Lower lobe of right lung (tissue), 2 donors: ENCODE measurements at places on chromosomes 1 and 21. TPM values are rescaled to one million over a fixed set of nuclear protein-coding genes. Genes with fewer than 3 reads are reported as not detected.
A peak's percentile ranks its signal among the peaks of the same experiment; 100 is the strongest.

The LMOD1 gene
- total RNA-seq: 24.2 TPM

The FLG2 gene
- total RNA-seq: not detected

The WNT2B gene
- 11.8 TPM for total RNA-seq

The IGSF3 gene
- total RNA-seq: 15.8 TPM

The ALG14 gene
- total RNA-seq: 4.6 TPM

The UBXN11 gene
- total RNA-seq: 65.1 TPM

The IFI44L gene
- total RNA-seq: 52.9 TPM

DNA sequence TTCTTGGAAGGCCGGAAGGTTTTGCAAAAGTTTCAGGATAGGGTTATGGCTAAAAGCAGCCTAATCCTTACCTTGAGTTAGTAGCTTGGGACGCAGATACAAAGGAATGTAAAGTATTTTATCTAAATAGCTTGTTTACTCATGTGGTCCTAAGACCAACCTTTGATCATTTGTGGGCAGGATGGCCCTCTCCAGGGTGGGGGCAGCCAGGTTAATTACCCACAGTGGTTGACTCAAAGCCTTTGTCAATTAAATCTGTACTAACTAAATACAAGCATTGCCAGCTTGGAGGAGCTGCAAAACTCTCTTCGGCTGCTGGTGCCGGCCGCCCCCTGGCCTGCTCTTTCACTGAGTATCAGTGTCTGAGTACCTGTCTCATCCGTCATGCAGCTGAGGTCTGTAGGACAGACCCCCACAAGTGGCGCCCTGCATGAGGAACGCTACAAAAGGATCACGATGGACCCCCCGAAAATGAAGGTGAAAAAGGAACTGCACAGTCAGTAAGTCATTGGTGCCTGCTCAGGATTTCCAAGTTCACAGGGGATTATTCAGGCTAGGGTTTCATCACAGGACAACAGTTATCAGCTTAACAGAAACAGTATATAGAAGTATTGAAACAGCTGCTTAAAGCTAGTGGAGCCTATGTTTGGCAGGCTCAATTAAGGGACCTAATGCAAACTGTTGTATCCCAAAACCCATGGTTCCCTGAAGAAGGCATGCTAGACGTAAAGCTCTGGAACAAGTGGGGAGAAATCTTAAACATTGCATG lies 212.5 kb upstream of the MAP1LC3C start:
- DNase-seq: no peak

DNA sequence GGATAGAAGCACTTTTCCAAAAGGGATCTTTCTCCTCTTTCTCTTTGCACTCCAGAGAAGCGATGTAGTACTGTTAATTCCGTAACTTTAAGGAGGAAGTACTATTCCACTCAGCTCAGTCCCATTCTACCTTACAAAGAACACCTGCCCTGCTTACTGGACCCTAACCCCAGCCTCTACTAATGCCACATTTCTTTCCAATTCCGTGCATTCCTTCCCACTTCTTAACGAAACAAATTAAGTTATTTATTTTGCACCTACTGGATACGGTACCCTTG lies 511 bp downstream of the NDC1 start:
- no peak for DNase-seq

DNA sequence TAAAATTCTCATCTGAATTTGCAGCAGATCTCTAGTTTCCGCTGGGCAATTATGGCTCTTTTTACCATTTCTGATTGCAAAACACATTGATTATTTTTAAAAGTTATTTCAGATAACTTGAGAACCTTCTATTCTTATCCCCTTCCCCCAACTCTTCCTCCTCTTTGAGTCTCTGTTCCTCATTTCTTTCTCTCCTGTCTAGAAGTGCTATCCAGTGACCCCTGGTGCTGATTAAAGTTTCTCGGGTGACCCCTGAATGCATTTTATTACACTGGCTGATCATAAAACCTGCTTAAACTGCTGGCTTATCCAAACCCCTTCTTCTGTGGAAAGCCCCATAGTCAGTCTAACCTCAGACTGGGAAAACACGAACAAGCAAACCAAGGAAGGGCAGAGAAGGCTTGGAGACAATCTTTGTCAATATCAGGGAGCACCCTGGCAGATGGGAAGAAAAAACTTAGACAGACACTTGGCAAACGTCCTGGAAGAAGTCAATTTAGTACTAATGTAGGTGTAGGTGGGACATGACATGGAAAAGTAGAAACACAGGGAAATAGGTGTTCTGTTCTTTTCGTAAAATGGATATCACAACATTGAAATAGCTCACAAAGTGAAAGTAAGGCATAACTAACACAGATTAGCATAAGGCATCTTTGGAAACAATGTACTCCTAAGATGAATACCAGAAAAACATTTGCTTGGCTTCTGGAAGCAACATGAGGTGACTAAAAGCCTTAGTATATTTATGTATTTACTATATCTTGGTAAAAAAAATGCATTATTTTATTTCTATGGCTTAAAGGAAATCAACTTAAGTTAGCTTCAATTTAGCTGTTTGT lies 61.4 kb downstream of the GORAB start:
- DNase-seq: no peak

- no peak for DNase-seq
Observed at GRCh38 chr1:241079047-241079446, 278.0 kb downstream of the RGS7 start.

- DNase-seq: no peak
Observed at GRCh38 chr1:235657269-235657668, 7.7 kb upstream of the GNG4 start.

DNA sequence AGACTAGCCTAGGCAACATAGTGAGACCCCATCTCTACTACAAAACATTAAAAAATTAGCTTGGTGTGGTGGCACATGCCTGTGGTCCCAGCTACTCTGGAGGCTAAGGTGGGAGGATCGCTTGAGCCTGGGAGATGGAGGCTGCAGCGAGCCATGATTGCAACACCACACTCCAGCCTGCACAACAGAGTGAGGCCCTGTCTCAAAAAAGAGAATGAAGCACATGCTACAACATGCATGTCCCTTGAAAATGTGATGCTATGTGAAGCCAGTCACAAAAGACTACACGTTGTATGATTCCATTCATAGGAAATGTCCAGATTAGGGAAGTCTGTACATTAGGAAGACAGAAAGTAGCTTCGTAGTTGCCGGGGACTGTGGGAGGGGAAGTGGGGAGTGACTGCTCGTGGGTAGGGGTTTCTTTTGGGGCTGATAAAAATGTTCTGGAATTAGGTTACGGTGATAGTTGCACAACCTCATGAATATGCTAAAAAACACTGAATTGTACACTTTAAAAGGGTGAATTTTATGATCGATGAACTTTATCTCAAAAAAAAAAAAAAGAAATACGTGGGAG lies 202.1 kb downstream of the KAZN start:
- DNase-seq: no peak

DNA sequence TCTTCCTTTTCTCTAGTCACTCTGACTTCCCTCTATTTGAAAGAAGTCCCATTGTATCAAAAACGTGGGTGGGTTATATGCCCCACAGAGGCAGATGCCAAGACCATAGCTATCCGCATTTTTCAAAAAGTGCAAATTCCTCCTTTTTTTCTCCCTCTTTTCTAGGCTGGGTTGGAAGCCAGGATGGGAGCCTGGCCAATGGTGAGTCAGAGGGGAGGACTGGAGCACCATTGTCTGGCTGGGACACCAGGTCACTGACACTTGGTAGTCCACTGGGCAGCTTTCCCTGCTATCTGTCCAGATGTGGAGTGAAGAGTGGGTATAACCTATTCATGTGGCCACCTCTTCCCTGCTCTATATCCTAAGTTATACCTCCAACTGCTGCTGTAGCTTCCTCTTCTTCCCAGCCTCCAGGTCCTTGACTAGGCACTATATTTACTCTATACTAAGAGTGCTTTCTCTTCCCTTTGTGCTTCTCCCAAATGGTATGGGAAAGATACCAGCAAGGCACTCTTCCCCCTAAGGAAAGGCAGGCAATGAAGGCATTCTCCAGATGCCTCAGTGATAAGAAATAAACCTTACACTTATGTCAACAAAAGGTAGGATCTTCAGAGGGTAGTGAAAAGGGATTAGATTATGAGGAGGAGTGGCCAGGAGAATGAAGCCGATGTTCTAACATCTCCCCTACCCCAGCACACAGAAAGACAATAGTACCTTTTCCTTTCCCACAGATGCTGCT lies 12.9 kb downstream of the PI4KB start:
- DNase-seq: peak; percentile 51

- DNase-seq: no peak
Observed at GRCh38 chr1:92329347-92330129, 30.7 kb downstream of the RPAP2 start.

DNA sequence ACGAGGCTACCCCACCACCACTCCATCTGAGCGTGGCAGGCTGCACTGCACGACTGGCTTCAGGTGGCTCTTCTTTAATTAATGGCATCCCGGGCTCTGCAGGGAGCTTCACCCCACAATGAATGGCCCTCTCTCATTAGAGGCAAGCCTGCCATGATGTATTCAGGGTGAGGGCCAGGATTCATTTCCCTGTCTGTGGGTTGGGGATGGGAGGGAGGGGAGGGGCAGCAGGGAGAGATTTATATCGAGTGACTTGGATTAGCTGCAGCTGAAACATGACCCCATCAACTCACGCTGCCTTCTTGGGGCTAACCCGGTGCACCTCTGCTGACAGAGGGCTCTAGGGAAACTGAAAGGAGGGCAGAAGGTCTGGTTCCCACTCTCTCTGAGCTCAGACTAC lies 54.2 kb downstream of the ERI3 start:
- no peak for DNase-seq

- DNase-seq: no peak
Observed at GRCh38 chr1:50080904-50081586, 27.7 kb upstream of the ELAVL4 start.

DNA sequence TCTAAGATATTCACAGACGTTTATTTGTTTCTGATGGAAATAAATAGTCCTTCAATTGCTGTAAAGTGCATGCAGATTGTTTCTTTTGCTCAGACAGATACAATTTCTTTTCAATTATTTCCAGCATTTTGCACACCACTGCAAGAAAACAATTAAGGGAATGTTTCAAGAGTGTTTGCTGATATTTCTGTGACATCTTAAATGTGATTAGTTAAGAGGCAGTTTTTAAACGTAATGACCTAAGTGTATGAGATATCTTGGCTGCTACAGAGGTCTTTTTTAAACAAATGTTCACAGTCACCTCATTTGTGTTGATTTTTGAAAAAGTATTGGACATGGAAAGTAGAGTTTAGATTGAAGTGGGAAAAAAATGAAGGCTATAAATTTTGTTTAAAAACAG lies 262.3 kb upstream of the BRINP3 start:
- DNase-seq: no peak

DNA sequence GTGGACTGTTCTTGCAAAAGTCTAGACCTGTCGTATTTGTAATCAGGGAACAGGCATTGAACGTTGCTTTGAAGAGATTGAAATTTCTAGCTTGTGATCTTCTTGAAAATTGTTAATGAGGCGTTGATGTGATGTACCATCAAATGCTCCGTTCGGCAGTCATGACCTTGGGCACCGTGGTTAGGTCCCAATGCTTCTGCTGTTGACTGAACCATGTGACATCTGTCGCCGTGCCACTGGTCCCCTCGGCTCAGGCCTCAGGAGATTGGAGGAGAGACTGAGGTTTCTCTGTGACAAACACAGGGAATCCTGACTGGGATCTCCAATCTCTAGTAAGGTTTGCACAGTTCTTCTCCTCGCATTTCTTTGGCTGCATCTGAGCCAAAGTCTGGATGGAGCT lies 18.1 kb upstream of the KCNAB2 start:
- no peak for DNase-seq
